GM12864 (cell line): ENCODE measurements at places on chromosomes 4 and X.

DNA sequence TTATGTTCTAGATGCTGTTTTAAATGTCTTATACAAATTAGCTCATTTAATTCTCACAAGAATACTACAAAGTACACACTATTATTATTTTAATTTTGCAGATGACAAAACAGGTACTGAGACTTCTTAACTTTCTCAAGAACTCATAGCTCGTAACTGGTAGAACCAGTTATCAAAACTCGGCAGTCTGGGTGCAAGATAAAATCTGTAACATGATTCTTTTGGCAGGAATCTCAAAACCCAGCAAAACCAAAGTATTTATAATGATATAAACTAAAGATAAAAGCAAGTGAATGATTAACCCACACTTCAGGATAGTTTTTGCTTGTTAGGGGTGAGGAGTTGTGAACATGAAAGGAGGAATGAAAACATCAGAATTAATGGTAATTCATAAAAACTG lies 27.6 kb downstream of the CLNK start:
- no peak for DNase-seq

DNA sequence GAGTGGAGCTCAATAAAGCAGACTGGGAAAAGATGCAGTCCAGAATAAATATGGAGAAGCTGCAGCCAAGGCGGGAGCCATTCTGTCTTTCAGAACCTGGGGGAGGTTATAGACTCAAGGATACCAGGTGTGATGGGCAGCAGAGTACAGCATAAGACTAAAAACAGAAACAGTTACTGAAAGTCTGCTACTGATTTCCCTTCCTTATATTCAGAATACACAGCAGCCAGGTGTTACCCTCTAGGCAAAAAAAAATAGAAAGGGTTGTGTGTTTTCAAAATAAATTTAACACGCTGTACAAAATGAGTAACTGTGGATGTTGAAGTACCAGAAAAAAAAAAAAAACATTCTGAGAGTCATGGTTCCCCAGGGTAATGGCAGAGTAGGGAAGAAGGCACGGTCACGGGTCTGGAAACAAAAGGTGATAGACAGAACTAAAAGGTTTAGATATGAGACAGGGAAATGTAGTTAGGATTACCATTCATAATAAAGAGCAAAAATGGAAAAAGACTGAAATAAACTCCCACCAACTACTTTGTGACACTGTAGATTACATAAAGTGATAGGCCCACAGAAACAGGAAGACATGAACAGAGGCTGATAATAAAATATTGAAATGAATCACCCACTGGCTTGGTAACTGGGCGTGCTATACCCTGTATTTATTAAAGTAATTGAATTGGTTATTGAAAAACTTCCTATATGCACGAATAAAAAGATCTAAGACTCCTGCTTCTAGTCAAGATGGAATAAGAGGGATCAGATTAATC lies 10.8 kb upstream of the HHIP start:
- peak; percentile 57 for DNase-seq

DNA sequence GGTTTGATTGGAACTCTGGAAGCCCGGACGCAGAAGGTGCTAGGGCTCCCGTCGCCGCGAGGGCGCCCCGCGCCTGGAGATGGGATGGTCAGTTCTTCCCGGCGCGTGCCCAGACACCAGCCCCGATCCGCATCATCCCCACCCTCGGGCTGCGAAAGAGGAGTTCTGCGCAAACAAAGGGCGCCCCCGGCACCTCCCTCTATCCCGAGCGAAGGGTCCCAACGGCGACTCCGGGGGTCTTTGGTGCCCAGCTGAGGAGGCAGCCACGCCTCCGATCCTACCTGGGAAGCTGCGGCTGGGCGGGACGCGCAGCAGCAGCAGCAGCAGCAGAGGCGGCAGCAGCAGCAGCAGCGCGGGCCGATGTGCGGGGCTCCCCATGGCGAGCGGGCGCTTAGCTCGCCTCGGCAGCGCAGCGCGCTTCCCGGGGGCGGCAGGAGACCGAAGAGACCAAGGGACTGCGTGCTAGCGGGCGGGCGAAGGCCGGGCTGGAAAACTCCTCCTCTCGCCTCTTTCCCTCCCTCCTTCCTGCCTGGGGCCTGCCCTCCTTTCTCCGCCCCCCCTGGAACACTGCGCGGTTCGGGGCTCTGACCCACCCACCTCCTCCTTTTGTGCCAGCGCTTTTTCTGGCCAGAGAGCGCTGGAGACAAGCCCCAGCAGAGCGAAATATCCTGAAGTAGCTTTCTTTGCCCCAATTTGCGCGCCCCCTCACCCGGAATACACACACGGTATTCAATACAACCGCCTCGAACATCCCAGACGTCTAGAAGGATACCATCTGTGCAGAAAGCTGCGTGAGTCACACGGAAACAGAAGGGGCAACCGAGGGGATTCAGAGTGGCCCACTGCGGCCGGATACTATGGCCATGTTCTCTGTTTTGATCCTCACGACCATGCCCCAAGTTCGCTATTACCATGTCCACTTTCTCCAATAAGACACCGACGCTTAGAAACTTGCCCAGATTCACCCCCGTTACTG lies at the start of gene SRPX:
Gene SRPX (minus strand): TSS at position 457 of the 976 bp plus-strand sequence. CDS start 79 bp downstream, at position 378.
- no peak for DNase-seq

GRCh38 chrX:6694221-6694620 lies 159.3 kb upstream of the VCX3A start:
- DNase-seq, result no peak

GRCh38 chr4:147498031-147498660 lies 17.2 kb downstream of the EDNRA start:
- DNase-seq, result no peak

GRCh38 chr4:6367371-6367851 lies 97.8 kb downstream of the WFS1 start:
- no peak for DNase-seq

- no peak for DNase-seq
Measured at GRCh38 chr4:98585596-98585995, 72.8 kb downstream of the TSPAN5 start.

DNA sequence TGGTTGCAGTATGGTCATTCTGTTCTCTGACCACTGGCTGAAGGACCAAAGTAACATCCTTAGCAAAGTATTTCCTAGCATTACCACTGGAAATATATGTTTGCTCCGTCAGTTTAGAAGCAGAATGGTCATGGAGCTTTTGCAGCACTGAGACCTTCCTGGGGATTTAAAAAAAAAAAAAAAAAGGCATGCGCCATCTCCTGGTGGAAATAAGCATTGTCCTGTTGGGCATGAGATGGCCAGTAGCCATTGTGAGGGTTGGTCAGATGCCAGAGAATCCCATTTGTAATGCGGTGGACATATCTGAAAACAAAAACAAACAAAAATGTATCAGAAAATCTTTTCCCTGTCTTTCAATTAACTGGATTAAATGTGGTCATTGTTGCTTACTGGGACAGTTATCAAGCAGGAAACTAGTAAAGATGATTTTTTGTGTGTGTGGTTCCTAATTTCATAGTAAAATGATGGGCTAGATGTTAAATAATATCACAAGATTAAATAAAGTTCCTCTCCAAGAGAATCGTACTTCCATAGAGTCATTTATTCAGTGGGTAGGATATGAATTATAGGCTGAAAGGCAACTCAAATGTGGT lies 139.6 kb downstream of the SOWAHB start:
- DNase-seq, result no peak

DNA sequence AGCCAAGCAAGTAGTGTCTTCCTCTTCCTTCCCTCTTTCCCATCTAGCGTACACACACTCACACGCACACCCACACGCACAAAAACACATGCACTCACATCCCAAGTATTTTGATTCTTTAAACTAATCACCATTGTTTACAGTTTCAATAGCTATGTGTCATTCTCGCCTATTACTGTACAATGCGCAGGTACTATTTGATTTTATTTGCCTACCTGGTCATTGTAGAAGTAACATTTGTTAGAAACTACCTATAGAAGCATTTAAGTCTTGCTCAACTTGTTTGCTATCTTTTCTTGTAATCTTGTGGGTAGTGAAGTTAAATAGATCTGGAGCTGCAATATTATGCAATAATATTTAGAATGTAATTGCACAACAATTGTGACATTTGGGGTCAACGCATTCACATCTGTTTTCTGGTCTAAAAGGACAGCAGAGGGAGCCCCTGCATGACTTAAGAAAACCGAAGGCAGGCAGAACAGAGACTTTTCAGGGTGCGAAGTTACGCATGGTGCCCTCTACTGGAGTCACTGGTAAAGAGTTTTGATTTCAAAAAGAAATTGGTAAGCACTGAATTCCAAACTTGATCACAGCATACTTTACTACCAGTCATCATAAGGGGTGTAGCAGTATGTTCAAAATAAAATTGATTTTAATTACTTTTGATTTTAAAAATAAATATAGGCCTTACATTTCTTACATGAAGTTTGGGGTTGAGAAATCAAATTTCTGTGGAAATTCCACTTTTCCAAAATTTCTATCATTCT lies 503.3 kb upstream of the FAM241A start:
- peak; percentile 63 for DNase-seq
